Femur (tissue), 1 donor: ENCODE measurements at places on chromosomes 11 and 22.
A peak's percentile ranks its signal among the peaks of the same experiment; 100 is the strongest.

GRCh38 chr11:64772303-64773018, 5.9 kb downstream of the SF1 start:
- no peak for DNase-seq

DNA sequence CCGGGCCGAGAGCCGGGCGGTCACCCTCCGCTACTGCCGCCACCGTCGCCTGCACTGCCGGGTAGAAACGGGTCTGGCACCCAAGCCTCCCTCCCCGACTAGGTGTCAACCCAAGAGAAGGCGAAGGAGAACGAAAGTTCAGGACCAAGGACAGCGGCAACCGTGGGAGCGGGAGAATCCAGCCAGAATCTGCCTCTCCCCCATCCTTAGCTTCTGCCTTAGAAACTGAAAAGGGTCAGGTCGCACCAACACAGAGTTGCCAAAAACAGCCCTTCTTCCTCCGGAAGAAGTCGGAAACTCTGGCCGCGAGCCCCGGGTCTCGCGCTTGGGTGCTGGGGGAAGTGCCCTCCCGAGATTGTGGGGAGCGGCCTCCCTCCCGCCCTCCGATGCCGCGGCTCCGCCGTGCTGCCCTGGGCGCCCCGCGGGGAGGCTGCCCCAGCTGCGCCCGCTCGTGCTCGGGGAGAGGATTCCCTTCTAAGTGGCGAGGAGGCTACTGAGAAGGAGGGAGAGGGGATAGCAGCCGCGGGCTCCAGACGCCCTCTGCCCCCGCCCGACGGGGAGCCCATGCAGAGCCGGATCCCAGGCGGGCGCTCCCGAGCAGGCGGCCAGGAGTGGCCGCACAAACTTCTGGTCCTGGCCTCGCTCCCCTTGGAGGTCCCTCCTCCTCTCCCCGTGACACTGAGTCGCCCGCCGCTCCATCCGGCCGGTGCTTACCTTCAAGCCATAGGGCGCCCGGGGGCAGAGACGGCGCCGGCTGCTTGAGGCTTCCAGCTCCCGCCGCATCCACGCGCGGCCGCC, 637 bp downstream of the DRD2 start:
- DNase-seq, result peak; percentile 92

GRCh38 chr11:31809857-31810778, 1.0 kb downstream of the PAX6 start:
- DNase-seq, result peak; percentile 47

DNA sequence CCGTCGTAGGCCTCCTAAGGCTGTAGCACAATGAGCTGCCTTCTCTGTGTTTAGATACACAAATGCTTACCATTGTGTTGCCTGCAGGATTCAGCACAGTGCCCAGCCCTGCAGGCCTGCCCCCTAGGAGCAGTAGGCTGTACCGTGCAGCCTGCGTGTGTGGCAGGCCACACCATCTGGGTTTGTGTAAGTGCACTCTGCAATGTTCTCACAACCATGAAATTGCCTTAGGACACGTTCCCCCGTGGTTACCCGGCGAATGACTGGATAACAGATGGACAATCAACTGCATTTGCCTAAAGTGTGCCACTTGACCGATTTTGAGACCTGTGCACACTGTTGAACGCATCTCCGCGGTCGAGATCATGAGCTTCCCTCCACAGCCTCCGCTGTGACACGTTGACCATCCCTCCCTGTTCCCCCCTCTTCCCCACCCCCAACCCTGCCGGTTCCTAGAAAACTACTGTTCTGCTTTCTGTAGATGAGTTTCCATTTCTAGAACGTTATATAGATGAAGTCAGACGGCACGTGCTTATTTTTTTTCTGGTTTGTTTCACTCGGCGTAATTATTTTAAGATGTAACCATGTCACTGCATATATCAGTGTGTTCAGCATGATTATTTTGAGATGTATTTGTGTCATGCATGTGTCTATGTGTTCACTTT, 22.2 kb upstream of the CTSD start:
- DNase-seq, result no peak

DNA sequence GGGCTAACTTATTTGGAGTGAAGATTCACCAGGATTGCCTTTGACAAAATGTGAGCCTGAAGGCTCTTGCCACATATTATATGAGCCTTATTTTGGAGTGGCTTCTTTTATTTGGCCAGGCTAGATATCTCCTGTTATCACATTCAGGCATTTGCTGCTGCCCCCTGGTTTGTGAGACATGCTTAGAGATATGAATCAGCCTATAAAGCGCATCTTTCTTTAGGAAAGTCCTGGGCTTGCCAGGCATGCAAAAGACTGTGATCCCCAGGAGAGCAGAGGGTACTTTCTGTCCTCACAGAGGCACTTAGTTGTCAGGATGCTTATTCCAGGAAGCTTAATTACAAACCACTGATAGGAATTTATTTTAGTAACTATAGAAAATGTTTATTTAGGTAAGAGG, 333.3 kb downstream of the FAT3 start:
- no peak for DNase-seq

DNA sequence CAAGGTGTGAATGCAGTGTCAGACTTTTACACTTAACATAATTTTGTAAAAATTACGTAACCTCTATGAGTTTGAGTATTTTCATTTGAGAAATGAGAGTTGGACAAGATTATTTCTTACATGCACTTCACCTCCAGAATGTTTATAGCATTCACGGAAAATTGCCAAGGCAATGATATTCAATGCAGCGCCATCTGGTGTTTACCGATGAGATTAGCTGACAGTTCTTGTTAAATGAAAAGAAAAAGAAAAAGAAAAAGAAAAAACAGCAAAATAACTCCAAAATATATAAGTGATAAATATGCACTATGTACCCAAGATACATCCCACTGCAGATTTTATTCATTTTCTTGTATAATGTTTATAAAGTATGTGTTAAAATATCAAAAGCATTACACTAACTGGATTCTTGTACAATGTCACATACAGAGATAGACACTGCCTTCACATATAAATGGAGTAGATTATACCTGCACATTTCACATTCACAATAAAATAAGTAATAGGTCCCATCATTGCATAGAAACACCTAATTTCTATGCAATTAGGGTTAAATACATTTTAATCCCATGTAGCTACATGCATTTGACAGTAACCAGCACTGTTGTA, 976.3 kb upstream of the FAT3 start:
- DNase-seq, result peak; percentile 31

DNA sequence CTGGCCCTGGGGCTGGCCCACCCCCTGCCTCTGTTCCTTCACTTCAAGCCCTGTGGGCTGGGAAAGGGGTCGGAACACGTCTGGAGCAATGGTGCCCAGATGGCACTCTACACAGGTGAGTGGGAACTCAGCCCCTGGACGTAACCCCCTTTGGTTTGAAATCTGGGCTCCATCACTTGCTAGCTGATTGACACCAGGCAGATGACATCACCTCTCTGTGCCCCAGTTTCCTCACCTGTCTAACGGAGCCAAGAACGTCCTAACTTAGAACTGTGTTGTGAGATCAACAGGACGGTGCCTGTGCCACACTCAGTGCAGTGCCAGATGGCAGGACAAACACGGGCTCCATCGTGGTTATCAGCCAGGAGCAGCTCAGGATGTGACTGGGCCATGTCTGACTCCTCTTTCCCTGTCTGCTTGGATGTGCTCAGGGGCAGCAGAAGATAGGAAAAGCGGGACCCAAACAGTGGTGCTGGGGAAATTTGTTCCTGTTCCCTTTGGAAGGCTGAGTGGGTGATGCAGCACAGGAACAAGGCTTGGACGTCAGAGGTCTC, 24.4 kb downstream of the NPTXR start:
- DNase-seq, result no peak

GRCh38 chr22:49899530-49899929, 18.7 kb downstream of the ALG12 start:
- no peak for DNase-seq

GRCh38 chr11:10522276-10522675, 18.7 kb downstream of the RNF141 start:
- no peak for DNase-seq

- DNase-seq, result peak; percentile 75
Observed at GRCh38 chr11:65498042-65498726, 661 bp upstream of the MALAT1 start.

GRCh38 chr11:76752321-76753143, 30.6 kb upstream of the TSKU start:
- DNase-seq, result peak; percentile 89

DNA sequence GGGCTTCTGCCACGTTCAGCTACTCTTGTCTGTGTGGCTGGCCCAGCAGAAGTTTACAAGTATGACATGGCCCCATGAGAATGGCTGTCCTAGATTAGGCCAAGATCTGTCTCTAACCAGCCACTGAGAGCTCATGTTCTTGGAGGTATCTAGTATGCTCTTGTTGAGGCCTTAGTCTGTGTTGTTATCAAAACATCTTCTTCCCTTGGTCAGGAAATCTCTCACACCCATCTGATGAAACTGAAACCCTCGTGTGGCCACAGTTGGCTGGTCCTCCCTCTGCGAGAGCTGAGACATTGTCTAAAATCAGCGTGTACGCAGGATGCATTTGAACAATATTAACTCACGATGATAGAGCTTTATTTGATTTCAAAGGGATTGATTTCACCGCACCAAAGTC, 109.0 kb upstream of the NNMT start:
- DNase-seq, result no peak

GRCh38 chr11:10348650-10349280, 43.9 kb downstream of the ADM start:
- no peak for DNase-seq

DNA sequence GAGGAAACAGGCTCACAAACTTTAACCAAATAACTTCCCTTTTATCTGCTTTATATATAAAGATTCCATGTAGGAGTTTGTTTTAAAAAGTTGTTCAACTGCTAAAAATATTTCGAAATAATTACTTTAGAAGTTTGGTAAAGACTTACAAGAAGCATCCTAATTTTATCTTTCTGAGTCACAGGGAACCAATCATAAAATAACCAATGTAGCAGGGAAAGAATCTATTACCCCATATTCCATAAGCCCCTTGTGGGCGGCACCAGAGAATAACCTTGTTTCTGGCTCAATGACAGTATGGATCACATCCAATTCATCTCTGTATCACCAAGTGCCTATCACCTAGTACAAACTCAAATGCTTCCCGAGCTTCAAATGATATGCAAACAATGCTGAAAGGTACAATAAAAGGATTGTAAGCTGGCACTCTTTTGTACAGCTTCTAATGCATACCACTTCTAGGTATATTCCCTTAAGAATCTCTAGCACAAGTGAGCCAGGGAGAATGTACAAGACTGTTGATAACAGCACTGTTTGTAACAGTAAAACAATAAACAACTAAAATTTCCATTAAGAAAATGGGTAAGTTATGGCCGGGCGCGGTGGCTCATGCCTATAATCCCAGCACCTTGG, 158.4 kb downstream of the ATG16L2 start:
- DNase-seq, result no peak

DNA sequence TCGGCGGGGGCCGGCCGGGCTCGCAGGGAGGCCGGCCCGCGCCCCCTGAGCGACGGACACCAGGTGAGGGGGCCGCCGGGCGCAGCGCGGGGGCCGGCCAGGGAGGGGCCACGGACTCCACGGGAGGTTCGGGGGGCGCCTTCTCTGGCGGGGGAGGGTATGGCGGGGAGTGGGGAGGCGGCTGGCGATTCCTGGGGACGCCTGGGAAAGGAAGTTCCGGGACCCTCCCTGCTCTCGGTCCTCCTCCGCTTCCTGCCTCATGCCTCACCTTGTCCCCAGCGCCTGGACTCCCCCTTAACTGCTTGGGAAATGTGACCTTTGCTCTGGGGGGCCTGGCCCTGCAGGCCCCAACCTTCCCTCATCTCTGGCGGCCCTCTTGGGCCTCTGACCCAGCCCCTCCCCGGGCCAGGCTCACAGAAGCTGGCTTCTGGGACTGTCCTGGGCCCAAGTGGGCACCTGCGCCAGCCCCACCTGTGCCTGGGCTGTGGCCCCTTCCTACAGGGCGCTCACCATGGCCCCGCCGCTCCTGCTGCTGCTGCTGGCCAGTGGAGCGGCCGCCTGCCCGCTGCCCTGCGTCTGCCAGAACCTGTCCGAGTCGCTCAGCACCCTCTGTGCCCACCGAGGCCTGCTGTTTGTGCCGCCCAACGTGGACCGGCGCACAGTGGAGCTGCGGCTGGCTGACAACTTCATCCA, 516 bp downstream of the LRFN4 start:
- no peak for DNase-seq

GRCh38 chr11:115672999-115673411, 168.8 kb upstream of the CADM1 start:
- DNase-seq, result peak; percentile 64

- DNase-seq, result no peak
Observed at GRCh38 chr11:82792822-82793569, 59.3 kb upstream of the FAM181B start.

- DNase-seq, result no peak
Observed at GRCh38 chr11:32874132-32874531, 18.5 kb upstream of the QSER1 start.
